ENCODE measurements at places on chromosomes 13 and 19. TPM values are rescaled to one million over a fixed set of nuclear protein-coding genes. Genes with fewer than 3 reads are reported as not detected.

DNA sequence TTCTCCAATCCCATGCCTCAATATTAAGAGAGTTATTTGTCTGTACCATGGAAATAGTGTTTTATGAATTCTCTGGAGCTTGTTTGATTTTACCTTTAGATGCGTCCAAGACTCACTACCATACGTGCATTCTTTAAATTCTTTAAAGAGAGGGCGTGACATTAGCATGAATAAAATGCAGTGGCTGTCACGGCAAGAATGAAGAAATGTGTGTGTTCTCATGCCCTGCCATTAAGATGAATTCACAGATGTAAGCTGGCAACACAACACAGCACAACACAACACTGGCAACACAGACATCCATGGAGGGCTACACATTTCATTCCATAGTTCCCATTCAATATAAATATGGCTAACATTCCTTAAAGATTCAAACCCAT, 213.4 kb downstream of the ENOX1 start:
- no peak for DNase-seq

DNA sequence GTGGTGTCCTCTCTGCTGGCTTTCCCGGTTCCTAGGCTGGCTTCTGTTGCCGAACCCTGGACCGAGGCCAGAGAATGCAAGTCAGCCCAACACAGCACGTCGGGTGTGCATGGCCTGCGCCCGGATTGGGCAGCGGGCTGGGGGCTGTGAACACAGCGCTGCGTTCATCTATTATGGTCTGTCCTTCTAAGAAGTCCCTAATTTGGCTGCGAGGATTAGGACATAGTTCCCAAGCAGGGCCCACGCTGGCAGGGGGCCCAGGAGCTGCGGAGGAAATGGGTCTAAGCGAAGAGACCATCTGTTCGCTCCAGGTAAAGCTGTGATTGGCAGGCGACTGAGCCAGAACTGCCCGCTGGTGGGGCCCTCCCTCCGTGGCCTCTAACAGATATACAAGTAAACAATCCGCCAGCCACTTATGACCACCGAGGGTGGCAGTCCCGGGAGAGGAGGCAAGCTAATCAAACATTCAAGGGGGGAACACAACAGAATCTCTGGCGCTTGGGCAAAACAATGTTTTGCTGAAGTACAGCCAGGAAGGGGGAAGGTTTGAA, 6.0 kb downstream of the SYCE2 start:
- peak; percentile 96 for DNase-seq

- no peak for DNase-seq
Measured at GRCh38 chr19:50790922-50791467, 780 bp downstream of the ACP4 start.

GRCh38 chr19:11374433-11375142, at the start of gene SWSAP1:
SWSAP1 (plus strand) TSS chr19:11374666; CDS start chr19:11374681, 15 bp downstream.
- DNase-seq: peak; percentile 100

Gene CCDC8
- total RNA-seq: 4.6 TPM

GRCh38 chr19:19427944-19428343, 22.5 kb downstream of the GATAD2A start:
- DNase-seq: no peak

DNA sequence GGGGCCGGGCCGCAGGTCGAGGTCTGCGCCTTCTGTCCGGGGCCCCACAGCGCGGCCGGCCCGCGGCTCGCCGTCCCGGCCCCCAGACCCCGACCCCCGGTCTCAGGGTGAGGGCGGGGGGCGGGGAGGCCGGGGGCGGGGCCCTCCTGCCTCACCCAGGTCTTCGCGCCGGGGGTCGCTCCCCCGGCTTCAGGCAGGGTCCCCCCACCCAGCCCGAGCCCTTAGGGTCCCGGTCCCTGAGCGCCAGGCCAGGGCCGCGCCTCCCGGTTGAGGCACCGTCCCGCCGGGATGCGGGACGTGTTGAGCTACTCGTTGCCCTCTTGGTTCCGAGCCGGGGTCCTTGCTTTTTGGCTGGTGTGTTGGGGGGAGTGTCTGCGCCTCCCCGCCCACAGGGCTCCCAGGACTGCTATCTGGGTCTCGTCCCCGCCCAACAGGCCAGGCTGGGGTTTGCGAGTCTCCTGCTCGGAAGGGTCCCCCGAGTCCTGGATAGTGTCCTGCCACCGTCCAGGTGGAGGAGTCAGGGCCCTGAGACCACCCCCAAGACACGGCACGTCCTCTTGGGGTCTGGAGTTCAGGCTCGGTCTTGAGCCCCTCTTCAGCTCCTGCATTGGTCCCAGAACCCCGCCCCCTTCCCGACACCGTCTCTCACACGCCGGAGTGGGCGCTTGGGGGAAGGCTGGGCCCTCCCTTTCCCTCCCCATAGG, 452 bp downstream of the PIAS4 start:
- DNase-seq: no peak

DNA sequence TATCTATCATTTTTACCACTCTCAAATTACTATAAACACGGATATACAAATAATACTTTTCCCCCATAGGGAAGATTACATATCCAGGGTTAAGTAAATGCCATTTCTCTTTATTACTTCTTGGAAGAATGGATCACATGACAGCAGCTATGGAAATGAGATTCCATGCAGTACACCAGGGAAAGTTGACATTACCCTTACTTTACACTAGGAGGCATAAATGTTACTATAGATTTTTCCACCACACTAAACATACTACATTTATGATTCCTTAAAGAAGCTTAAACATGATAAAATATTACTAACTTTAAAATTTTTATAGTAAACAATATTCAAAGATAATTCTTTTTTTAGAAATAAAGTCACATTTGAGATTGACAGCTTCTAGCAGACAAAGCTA, 611.4 kb downstream of the PCDH9 start:
- no peak for DNase-seq

All from sigmoid colon (tissue), 7 donors.